Central memory CD8-positive, alpha-beta T cell (primary cell): ENCODE measurements at places on chromosomes 16 and 17.

GRCh38 chr16:60405286-60405685 lies 1631.0 kb downstream of the CDH8 start:
- no peak for DNase-seq

DNA sequence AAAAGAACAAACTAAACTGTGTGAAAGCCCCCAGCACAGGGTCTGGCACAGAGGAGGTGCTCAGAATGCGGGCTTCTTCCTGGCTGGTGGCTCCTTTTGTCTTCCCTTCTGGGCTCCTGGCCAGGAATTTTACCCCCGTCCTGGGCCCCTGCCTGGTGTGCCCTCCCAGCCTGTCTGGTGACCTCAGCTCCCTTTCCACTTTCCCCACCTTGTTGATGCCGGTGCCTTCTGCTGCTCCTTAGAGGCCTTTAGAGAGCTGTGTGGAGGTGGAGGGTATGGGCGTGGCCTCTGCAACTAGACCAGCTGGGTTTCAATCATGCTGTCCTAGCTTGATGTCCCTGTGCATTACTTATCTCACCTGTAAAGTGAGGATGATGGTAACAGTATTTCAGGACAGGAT lies 16.8 kb downstream of the PIRT start:
- DNase-seq = no peak

GRCh38 chr16:1971796-1972489 lies at the start of gene TBL3:
Gene TBL3, plus strand, starts transcription at chr16:1972053. Its CDS starts 112 bp downstream, at chr16:1972165.
- peak; percentile 94 for DNase-seq

GRCh38 chr17:27819145-27819544 lies 18.8 kb upstream of the NOS2 start:
- no peak for DNase-seq

GRCh38 chr17:61294777-61295176 lies 104.9 kb upstream of the TBX2 start:
- no peak for DNase-seq

GRCh38 chr17:81391293-81391935 lies 3.8 kb upstream of the BAHCC1 start:
- DNase-seq = no peak

DNA sequence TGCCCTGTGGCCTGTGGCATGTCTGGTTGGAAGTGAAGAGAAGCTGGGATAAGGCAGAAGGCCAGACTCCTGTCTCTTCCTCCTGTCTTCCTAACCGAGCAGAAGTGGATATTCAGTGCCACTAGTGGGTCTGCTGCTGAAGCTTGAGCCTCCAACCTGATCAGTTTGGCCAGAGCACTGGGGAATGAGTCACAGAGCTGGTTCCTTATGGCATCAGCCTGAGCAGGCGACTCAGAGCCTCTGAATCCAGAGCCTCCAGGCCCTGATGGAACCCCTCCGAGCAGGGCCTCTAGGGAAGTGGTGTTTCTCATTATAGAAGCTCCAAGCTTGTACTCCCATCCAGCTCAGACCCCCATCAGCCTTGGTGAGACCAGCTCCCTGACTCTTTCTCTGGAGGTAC lies 2.0 kb downstream of the WSCD1 start:
- DNase-seq = no peak

DNA sequence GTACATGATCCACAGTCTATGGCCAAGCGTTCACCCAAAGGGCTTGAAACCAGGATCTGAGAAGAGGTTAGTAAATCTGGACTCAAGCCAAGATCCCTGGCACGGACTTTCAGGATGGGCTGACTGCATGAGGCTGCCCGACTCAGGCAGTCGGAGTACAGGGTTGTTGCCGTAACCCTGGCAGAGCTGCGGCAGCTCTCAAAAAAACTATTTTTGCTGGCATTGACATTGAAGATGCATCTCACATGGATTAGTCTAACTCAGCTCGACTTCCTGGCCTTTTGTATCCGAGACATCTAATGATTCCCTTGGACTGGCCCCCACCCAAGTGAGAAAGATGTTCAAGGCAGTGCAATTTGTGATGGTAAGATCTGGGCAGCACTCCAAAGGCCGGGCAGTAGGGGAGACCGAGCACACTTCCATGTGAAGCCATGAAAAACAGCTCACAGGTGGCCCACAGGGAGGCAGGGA lies 6.2 kb downstream of the SLC47A1 start:
- DNase-seq = no peak

GRCh38 chr17:56937687-56938086 lies 23.2 kb downstream of the COIL start:
- DNase-seq = no peak

DNA sequence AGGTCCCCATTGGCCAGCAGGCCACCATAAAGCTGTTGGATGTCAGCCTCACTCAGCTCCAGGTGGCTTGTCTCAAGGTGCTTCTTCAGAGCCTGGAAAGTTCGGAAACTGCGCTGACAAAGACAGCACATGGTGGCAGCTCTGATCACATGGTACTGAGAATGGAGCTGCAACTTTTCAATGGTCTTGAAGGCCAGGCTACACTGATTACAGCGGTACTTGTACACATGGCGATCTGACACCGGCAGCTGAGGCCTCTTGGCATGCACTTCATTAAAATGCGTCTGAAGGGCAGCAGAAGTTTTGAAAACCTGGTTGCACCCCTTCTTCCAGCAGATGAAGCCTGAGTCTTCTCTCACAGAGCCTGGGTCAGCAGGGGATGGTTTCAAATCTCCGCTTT lies 249.7 kb downstream of the ZFHX3 start:
- no peak for DNase-seq

- no peak for DNase-seq
These were observed 26.0 kb downstream of the CACNG3 start for GRCh38 chr16:24282141-24282540.

DNA sequence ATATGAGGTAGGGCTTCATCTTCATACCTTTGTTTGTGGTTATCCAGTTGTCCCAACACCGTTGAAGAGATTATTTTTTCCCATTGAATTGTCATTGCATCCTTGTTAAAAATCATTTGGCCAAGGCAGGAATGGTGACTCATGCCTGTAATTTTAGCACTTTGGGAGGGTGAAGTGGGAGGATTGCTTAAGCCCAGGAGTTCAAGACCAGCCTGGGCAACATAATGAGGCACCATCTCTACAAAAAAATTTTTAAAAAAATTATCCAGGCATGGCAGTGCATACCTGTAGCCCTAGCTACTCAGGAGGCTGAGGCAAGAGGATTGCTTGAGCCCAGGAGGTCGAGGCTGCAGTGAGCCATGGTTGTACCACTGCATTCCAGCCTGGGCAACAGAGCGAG lies 223.9 kb downstream of the TANC2 start:
- DNase-seq = no peak

GRCh38 chr16:22751104-22751667 lies 62.8 kb upstream of the HS3ST2 start:
- no peak for DNase-seq

DNA sequence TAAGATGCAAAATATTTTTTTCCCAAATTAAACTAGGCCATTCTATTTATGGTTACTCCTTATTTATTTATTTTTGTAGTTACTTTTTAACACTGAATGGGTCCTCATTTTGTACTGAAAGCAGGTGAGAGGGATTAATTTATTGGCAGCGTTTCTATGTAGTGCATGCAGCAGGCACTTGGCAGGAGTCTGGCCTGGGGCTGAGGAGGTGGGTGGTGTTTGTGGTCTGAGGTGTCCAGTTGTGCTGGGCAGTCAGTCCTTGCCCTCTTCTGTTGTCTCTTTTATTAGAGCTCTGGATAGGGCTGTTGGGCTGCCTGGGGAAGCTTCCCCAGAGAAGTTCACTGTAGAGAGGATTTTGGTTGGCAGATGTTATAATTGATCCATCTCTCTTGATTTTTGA lies 12.7 kb downstream of the SEC14L1 start:
- DNase-seq = no peak

GRCh38 chr16:25411396-25412081 lies 153.9 kb upstream of the ZKSCAN2 start:
- no peak for DNase-seq

GRCh38 chr17:2061441-2061958 lies 6.6 kb downstream of the HIC1 start:
- DNase-seq = no peak

DNA sequence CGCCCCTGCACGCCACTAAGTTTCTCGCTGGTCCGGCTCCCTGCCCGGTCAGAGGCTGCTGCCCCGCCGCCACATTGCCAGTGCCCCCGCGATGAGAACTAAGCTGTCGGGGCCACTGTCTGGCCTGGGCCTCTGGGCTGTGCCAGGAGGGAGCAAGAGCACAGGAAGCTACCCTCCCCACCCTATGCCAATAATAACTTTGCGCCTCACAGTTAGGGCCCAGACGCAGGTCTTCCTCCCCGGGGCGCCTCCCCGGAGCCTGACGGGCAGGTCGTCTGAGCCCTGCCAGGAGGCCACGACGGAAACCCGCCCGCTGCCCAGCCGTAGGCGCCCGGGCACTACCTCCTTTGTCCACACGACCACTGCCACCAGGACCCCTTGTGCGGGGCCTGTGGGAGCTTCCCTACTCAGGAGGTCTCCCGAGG lies 1.5 kb downstream of the ZFPM1 start:
- peak; percentile 45 for DNase-seq

GRCh38 chr17:64685705-64686104 lies 23.6 kb upstream of the SMURF2 start:
- DNase-seq = no peak

- no peak for DNase-seq
These were observed 34.4 kb downstream of the CMIP start for GRCh38 chr16:81478876-81479511.

- DNase-seq = no peak
These were observed 387.2 kb downstream of the NPIPA8 start for GRCh38 chr16:17949141-17949981.

DNA sequence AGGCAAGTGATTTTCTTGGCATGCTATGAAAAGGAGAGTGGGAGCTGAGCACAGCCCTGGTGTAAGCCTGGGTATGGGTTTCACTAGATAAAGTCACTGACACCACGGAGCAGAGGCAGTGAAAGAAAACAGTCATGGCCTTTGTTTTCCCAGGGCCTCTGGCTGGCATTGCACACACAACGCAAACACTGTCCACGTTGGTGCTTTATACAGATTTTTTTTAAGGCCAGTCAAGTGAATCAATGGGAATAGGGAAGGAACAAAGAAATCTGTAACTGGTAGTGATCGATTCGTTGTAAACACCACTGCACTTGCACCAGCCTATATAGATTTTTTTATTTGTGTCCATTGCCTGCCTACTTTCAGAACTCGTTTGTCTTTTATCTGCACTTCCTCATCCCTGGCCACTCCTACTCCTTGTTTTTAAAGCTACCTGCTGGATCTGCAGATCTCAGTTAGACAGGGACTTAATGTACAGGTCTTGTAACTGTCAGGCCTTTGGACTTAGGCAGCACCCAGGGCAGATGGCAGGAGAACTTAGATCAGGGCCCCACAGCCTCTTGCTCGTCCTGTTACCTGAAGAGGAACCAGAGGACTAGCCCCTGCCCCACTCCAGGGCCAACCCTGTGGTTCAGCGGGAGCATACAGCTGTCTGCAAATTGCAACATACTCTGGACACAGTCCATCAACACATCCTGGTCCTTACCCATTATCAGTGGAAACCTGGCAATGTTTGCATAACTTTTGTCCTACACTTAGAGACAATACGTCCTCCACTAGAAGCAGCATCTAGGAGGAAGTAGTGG lies 10.6 kb upstream of the TMIGD1 start:
- DNase-seq = no peak

GRCh38 chr16:54165174-54165911 lies 121.2 kb downstream of the IRX3 start:
- DNase-seq = no peak
